ENCODE measurements at places on chromosomes 2 and 18. TPM values are rescaled to one million over a fixed set of nuclear protein-coding genes. Genes with fewer than 3 reads are reported as not detected.

Gene SERPINB11
- not detected for total RNA-seq

DNA sequence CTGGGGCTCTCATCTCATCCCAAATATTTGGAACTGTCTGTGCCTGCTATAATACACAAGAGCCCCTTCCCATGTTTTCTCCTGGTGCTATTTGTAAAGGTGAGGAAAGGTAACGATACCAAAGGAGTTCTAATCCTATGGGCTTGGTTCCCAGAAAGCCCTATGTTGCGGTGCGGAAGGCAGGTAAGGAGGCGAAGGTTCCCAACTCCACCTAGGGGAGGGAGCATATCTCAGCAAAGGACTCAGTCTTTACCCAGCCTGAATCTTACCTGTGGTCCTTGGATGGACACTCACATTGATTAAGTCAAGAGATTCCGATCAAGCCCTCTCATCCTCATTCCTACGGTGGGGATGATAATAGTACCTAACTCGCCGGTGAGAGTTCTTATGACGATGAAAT lies 140.1 kb downstream of the BCL2 start:
- no peaks in the 10 kb centered on the region for H3K27me3 ChIP-seq
- H3K27ac ChIP-seq = no peak overlapping the region
- no peak for DNase-seq
- H3K36me3 ChIP-seq = no peaks in the 10 kb centered on the region

- H3K4me1 ChIP-seq = no peaks in the 10 kb centered on the region
- 0 out of 2 replicates have a peak, but pooled peaks cover 3% of the 10 kb centered on the region for H3K27me3 ChIP-seq
- H3K4me3 ChIP-seq = no peak overlapping the region
- H3K36me3 ChIP-seq = no peaks in the 10 kb centered on the region
These were observed 347.6 kb downstream of the CTNNA2 start for GRCh38 chr2:79860228-79861058.

GRCh38 chr2:216296856-216297255 lies 75.4 kb downstream of the MARCHF4 start:
- H3K27me3 ChIP-seq = no peaks in the 10 kb centered on the region
- no peak for DNase-seq
- H3K36me3 ChIP-seq = no peaks in the 10 kb centered on the region
- H3K4me1 ChIP-seq = peaks cover 17% of the 10 kb centered on the region
- H3K4me3 ChIP-seq = no peak overlapping the region

Gene PCARE
- not detected for total RNA-seq

Data from SJSA1 (cell line).